ENCODE measurements at places on chromosomes 12 and 14.
A peak's percentile ranks its signal among the peaks of the same experiment; 100 is the strongest.

DNA sequence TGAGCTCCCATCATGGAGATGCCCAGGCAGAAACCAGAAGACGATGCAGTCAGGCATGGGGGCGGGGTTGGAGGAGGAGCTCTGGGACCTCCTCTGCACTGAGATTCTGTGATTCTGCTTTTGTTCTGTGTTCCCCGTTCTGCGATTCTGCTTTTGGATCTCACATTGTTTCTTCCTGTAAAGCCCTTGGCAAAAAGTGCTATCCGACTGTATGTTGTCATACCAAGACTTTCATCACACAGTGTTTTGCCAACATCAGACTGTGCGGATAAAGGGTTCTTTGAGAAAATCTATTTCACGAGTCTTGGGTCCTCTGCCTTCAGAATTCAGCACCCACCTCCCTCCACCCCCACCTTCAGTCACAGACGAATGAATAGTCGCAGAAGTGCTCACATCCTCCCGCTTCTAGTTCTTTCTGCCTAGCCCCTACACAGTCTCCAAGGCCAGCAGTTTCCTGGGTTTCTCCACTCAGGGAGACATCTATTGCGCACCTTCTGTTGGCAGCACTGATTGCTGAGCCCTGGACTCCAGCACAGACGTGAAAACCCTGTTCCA is 24.7 kb upstream of the PWP1 start:
- DNase-seq: no peak

DNA sequence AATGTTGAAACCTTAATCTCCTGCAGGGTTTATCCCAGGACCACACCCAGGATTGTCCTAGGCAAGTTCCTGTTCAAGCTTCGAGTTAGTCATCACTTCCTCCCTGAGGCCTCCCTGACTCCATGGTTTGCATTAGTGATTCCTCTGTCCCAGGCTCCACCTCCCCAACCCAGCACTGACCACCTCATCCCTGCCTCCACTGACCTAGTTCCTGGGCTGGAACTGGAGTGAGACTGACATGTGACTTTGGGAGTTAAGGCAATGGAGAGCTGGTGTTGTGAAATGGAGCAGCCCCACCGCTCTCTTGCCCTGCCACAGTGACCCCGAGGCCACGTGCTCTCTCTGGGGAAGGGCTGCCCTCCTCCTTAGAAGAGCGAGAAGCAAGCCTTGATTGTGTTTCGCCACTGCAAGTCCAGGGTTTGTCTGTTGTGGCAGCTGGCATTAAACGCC is 15.8 kb upstream of the DTX1 start:
- DNase-seq: peak; percentile 64

GRCh38 chr14:105283028-105283427 is 17.8 kb downstream of the BRF1 start:
- no peak for DNase-seq

- peak; percentile 28 for DNase-seq
Measured at GRCh38 chr12:120100630-120101029, 15.9 kb downstream of the RAB35 start.

GRCh38 chr12:111276146-111276545 is 92.7 kb downstream of the PHETA1 start:
- DNase-seq: no peak

DNA sequence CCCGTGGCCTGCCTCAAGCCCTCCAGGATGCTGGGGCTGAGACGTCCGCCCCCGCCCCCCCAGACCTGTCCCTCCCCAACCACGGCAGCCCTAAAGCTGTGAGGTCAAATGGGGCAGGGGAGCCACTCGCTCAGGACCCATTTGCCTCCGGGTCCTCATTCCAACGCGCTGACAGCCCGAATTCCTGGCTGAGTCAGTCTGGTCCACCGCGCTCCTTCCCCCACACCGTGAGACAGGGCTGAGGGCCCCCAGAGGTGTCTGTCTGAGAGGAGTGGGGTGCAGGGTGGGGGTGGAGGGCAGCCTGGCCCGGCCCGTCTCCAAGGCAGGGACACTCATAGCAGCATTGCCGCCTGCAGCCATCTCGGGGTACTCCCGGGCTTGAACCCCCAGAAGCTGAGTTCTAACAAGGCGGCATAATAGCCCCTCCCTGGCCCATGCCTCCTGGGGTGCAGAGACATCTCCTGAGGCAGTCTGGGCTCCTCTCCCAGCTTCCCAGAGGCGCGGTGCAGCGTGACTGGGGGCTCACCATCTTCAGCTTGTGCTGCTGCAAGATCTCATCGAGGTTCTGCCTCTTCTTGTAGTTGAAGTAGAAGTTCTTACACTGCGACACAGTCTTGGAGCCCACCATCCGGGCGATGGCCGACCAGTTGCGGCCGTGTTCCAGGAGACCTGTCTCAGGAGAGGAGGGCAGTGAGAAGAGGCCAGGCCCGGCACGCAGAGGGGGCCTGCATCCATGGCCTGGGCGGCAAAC is 90.5 kb downstream of the RFLNA start:
- no peak for DNase-seq

GRCh38 chr14:51208982-51209381 is 31.1 kb upstream of the TMX1 start:
- DNase-seq: no peak

- DNase-seq: no peak
Measured at GRCh38 chr12:51820526-51821439, 27.7 kb downstream of the FIGNL2 start.

GRCh38 chr12:68240079-68240478 is 13.3 kb downstream of the IL22 start:
- DNase-seq: no peak

- no peak for DNase-seq
Measured at GRCh38 chr12:22262309-22262708, 72.2 kb downstream of the ST8SIA1 start.

DNA sequence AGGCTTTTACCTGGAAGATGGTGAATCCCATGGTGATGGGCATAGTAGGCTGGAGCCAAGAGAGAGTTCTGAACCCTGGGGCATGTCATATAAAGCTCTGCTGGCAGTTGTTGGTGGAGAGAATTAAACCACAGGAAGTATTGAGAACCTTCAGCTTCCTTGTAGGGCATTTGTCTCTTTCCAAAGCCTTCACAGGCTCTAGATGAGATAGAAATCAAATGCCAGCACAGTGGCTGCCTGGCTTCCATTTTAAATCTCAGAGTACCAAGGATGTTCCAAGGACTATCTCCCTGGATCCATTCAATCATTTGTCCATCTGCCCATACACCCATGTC is 369.6 kb downstream of the DPF3 start:
- DNase-seq: no peak

DNA sequence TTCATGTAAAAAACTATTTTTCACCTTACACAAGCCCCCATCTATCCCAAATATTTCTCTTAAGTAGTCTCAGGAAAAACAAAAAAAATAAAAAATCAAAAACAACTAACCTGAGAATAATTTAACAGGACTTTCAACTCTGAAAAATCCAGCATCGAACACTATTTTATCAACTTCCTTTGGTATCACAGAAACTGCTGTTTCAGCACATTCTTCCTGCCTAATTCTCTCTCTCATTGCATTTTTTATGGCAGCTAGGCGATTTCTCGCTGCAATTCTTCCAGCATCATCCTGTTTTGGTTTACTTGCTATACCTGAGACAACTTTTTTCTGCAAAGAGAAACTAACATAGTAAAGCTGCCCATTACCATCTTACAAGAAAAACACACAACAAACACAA is 29.4 kb downstream of the LGALS3 start:
- no peak for DNase-seq

DNA sequence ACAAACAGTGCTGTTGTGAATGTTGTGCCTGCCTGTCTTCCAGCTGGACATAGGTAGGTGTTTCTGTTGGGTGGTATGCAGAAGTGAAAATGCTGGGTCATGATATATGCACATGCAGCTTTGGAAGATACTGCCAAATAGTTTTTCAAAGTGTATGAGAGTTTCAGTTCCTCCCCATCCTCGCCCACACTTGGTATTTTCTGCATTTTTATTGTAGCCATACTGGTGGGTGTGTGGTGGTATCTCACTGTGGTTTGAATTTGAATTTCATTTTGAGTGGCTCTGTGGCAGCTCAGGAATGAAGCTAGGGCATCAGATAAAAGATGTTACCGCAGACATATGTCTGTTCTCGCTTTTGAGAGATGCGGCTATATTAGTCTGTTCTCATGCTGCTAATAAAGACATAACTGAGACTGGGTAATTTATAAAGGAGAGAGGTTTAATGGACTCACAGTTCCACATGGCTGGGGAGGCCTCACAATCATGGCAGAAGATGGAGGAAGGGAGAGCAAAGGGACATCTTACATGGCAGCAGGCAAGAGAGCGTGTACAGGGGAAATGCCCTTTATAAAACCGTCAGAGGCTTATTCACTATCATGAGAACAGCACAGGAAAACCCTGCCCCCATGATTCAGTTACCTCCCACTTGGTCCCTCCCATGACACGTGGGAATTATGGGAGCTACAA is 183.1 kb downstream of the CAND1 start:
- DNase-seq: no peak

GRCh38 chr14:64229489-64229888 is 64.7 kb downstream of the ESR2 start:
- DNase-seq: no peak

GRCh38 chr14:51561141-51561540 is 90.6 kb upstream of the FRMD6 start:
- DNase-seq: no peak

GRCh38 chr12:49809381-49809905 is 18.8 kb downstream of the NCKAP5L start:
- DNase-seq: no peak

DNA sequence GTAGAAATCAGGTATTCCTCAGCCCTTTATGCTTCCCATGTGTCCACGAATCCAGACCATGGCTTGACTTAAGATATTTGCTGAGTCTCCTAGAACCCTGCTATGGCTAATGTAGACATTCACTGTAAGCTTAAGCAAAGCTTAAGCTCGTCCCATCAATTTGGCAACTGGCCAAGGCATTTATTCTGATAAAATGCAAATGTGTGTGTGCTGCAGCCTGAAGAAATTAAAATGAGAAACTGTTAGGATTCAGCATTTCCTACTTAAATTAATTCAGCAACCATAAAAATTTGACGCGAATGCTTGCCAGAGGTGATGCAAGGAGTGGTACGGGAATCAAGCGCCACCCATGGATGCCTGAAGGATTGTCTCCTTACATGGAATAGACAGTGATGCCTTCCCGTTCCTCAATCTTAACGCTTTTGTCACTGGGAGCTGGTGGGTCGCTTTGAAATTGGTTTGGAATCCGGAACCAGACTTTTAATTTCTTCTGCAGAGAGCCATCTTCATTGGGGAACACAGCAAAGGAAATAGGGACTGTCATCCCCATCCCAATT is 13.2 kb downstream of the HEBP1 start:
- DNase-seq: no peak

GRCh38 chr12:119781804-119782203 is 95.3 kb downstream of the CIT start:
- no peak for DNase-seq

DNA sequence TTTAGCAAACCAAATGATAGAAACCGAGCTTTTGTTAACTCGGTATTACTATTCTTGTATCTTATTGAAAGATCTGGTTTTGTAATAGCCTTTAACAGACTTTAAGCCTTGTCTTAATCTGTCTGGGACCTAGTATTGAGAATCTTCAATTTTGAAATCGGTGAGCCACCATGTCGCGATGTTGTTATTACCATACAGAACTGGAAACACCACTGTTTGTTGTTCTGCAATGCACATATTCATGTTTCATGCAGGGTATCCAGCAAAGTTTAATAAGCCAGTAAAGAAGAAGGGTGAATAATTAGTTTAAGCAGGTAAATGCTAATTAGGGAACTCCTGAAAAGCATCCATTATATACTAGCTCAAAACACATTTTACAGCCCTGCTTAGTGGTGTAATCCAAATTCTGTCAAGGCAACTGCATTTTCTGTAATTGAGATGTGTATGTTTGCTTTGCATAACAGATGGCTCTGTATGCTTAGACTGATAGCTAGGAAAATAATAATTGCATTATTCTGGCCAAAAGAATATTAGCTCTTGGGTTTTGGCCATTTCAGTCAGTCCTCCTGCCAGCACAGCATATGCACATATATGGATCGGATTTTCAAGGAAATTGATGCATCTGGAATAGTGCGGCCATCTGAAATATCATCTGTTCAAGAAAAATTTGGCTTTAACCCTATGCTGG is 389.2 kb downstream of the EGLN3 start:
- no peak for DNase-seq

All from fibroblast of the conjunctiva (primary cell).